ENCODE measurements at places on chromosomes 2 and 18.
A peak's percentile ranks its signal among the peaks of the same experiment; 100 is the strongest.

- DNase-seq = no peak
These were observed 465.0 kb upstream of the CWC22 start for GRCh38 chr2:180472133-180472532.

DNA sequence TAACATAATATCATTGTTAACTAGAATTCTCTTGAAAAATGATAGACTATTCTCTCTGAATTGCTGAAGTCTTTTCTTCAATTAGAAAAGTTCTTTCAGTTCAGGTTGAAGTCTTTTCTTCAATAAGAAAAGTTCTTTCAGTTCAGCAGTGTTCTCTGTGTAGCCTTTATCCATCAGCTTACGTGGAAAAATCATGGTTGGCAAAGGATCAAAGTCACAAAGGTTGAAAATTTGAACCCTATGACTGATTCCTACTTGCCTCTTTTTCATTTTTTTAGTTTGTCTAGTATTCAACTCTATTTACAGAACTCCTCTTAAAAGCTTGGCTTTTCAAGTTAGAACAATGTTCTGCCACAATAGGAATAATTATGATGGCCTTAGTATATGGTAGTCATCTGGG, 25.8 kb downstream of the CAVIN2 start:
- no peak for DNase-seq

DNA sequence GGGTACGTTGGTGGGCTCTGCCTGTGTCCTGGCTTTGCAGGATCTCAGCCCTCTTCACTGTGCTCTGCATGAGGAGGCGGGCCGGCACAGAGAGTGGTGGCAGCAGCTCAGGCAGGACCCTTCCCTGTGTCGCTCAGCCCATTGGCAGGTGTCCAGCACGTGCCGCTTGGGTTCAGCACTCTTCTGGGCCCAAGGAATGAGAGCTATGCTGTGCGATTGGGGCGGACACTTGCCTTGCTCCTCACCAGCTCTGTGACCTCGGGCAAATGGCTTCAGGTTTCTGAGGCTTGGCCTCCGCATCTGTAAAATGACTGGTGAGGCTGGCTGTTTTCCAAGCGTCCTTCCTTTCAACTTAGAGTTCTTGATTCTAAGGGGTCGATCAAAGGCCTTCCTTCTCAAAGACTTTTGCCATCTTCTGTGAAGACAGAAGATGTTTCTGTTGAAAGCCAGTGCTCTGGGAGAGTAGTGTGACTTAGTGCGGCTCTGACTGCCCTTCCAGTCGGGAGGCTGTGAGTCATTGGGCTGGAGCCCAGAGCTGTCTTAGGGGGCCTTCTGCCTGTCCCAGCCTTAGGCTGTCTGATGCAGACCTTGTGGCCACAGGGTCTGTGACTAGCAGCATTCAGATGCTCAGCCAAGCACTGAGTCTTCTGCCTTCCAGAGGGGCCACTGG, 35.6 kb downstream of the GLI2 start:
- DNase-seq = peak; percentile 7

DNA sequence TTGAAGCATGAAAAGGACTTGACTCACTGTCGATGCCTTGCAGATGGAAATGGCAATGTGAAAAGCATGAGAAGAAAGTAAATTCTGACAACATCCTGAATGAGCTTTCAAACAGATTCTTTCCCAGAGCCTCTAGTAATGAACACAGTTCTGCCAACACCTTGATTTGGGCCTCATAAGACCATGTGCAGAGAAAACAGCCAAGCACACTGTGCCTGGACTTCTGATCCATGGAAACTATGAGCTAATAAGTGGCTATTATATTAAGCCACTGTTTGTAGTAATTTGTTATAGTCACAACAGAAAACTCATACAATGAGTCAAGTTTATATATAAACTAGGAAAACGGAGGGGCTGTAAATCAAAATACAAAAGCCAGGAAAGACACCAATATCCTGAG, 477.3 kb downstream of the MBD2 start:
- DNase-seq = no peak

Measured in glutamatergic neuron (in vitro differentiated cells).